NCI-H446 (cell line): ENCODE measurements at places on chromosomes 12 and 14.

DNA sequence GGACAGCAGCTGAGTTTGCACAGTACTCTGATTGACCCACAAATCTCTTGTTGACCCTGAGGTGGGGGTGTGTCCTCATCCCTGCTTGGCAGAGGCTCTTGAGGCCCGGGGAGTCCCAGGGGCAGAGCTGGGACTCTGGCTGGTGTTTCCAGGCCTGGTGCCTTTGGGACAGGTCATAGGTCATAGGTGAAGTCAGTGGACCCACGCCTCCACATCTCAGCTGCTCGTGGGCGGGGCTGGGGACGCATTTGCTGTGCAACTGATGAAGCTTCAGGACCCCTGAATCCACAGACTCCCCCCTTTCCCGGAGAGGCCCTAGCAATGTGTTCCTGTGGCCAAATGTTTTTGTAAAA lies 408 bp upstream of the CACNA2D4 start:
- no peak for DNase-seq

GRCh38 chr14:54253195-54253947 lies 143.4 kb upstream of the CDKN3 start:
- no peak for DNase-seq

DNA sequence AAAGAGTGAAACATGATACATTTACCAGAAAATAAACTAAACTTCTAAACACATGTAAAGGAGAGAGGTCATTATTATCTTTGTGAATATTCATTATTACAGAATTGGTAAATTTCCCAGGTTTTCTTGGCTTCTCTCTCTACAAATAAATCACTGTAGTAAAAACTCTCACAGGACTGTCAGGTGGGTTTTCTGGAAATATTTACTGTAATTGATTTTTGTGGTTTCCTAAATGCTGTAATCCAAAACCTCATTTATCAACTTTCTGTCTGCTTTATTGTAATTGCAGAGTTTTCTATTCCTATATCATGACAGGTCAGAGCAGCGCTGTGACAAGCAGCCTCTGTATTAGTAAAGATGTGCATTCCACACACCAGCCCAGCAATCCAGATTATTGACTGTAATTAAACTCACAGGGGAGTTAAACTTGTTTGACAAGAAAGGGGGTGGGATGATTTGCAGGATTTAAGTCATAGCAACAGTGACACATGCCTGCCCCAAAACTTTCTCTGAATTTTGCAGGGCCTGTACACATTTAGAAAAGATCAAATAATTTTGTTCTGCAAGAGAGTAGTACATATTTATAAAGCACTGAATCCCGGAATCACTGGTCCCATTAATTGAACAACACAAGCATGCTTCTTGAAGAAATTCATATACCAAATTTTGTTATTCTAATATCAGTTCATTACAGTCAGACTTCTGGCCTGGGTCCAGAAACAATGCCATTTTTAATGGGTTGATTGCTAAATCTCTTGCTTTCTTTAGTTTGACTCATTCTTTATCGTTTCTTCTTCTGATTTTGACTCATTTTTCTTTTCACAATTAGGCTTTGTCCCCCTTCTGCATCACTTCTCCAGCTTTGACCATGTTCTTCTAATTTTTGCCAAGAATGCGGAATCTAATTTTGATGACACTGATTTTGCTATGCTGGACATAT lies 42.2 kb downstream of the PTPRO start:
- DNase-seq, result no peak

DNA sequence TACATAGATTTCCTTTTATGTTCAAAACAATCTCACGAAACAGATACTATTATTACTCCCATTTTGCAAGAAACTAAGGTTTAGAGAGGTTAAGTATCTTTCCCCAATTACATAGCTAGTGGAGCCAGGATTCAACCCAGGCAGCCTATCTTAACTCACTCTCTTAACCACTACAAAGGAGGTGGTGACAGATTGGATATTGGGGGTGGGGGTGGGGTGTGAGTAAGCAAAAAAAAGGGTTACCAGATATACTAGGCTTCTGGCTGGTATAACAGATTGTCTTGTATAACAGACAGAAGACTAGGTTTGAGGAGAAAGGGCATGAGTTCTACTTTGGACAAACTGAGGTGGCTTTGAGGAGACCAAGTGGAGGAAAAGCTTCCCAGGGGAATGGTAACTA lies 2.1 kb downstream of the GMFB start:
- no peak for DNase-seq

DNA sequence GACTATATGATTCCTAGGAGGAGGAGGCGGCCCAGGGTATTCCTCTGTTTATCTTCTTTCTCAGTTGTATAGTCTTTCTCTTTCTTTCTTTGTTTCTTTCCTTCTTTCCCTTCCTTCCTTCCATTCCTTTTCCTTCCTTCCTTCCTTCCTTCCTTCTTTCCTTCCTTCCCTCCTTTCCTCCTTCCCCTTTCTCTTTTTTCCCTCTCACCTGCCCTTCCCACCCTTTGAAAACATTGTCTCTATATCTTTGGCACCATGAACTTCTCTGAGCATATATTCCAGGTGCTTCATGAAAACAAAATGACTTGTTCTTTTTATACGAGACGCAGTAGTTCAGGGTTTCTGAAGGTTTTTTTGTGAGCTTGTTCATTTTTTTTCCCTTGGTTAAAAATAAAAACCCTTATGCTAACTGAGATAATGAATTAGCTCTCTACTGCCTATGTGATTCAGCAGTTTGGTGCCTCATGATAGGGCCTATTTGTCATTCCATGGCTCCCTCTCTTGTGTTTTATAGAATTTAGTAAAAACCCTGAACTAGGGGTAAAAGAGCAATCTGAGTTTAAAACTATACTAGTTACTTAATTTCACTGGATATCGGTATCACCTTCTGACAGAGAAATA lies 3.2 kb upstream of the TESPA1 start:
- no peak for DNase-seq

DNA sequence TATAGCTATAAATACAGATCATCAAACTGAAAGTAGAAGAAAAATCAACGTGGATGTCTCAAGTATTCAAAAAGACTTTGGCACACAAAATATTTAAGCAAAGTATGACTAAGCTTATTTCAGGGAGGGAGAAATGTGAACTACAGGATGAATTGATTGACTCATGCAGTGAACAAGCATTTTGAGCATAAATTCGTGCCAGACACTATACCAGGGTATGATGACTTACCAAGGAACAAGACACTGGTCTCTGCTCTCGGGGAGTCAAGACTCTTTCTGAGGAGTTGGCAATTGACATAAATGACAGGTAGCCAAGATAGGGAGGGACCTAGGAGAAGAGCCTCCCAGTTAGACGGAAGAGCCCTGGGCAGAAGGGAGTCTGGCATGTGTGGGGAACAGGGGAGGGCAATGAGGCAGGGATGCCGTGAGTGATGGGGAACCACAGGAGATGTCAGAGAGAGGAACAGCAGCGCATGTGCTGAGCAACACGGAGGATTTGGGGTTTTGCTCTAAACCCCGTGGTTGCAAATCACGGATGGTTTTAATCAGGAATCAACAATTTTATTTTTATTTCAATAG lies 115.2 kb downstream of the TMEM132D start:
- DNase-seq, result no peak

- no peak for DNase-seq
Observed at GRCh38 chr12:77299001-77299400, 233.6 kb upstream of the E2F7 start.

DNA sequence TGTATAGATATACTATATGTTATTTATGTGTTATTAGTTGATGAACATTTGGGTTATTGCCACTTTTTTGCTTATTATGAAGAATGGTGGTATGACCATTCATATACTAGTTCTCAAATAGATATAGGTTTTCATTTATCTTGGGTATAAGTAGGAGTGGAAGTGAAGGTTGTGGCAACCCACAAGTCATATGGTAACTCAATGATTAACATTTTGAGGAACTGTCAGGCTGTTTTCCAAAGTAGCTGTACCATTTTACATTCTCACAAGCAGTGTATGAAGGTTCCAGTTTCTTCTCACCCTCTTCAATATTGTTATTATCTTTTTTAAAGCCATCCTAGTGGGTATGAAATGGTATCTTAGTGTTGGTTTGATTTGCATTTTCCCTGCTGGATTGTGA lies 19.0 kb upstream of the MSRB3 start:
- DNase-seq, result no peak

GRCh38 chr14:69880893-69881292 lies 1.7 kb downstream of the SMOC1 start:
- DNase-seq, result no peak

- no peak for DNase-seq
Observed at GRCh38 chr12:132069336-132069985, 74.7 kb downstream of the DDX51 start.

GRCh38 chr12:90958347-90958746 lies 3.4 kb upstream of the CCER1 start:
- no peak for DNase-seq

DNA sequence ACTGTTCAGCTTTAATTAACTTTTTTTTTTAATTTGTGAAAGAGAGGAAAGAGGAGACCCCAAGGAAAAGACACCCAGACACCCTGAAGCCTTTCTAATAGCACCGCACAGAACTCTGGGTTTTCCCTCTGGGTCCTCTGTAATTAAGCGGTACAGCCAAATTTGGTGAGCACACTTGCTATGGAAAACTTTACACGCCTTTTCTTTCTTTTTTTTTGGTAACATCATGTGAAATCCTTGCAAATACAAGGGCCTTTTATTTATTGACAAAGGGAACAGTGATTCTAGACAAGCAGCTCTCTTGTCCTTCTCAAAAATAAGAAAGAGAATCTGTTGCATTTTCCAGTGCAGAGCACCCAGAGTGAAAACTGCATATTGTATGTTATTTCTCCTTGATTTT lies 44.4 kb upstream of the CPM start:
- no peak for DNase-seq

DNA sequence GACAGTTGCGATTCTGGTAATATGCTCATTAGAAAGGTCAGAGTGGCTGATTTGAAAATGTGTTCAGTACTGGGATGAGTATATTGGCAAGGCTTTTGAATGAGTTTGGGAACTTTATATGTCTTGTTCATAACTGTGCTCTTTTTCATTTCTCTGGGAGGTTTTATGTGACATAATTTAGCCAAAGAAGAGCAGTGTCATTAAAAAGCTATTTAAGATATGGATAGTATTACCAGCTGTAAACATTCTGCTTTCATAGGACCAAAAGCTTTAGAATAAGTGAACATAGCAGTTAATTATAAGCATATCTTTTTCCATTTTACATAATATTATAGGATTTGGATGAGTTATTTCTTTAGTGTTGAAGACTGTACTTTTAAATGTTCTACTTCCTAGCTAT lies 260.4 kb downstream of the TTC6 start:
- no peak for DNase-seq

- DNase-seq, result no peak
Observed at GRCh38 chr14:67141146-67141900, 47.9 kb upstream of the GARIN2 start.

DNA sequence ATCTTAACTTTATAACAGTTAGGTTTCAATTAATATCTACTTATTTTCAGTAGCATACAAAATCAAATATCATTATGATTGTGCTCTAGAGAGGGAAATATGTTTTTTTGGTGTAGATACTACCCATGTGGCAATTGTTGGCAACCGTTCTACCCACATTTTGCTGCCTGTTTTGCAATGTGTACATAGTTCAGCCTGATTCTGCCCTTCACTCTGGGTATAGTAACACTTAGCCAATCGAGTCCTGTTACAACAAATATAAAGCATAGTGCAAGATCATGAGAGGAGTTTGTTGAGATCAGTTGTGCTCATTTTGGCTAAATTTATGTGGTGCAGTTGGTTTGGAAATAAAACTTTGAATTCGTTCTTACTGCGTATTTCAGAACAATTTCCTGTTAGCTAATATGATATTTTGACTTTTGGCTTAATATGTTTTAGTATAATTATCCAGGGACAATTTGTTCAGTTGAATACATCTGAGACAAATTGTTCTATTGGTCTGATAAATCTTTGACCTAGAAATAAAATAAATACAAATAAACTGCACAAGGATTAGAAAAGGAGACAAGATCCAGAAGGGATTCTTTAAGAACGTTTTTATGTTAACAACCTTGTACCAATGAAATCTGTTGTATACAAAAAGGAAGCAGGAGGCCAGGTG lies 76.9 kb downstream of the ATF7IP start:
- no peak for DNase-seq

- no peak for DNase-seq
Observed at GRCh38 chr14:65704437-65704836, 291.9 kb downstream of the FUT8 start.

GRCh38 chr12:108714866-108715265 lies 16.5 kb downstream of the CORO1C start:
- no peak for DNase-seq
